ENCODE measurements at places on chromosomes 2 and 18.

DNA sequence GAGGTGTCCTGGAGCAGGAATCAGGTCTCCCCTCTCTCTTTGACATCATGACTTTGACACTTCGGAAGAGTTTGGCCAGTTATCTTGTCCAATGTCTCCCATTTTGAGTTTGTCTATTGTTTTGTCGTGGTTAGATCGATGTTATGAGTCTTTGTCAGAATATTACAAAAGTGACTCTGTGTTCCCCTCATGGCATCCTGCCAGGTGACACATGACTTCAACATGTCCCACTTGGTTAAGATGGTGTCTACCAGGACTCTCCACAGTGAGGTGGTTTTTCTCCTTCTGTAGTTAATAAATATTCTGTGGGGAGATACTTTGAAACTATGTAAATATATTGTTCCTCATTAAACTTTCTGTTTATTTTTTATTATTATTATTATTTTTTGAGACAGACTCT, 76.6 kb upstream of the BZW1 start:
- DNase-seq, result no peak

GRCh38 chr2:27838502-27838901, 51.7 kb downstream of the RBKS start:
- no peak for DNase-seq

DNA sequence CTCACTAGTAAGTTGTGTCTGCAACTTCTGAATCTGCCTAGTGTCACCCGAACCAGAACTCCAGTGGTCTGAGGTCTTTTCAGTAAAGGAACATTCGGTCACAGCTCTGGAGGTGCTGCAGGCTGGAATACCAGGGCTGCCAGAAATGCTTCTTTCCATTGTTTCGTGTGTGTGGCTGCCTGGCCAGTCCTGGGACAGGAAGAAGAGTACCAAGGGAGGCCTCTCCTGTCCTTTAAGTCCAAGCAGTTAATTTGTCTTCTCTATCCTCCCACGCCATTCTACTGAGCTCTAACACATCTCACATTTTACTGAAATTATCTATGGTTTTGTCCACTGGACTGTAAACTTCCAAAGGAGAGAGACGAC, 196.0 kb downstream of the LNPK start:
- DNase-seq, result no peak

DNA sequence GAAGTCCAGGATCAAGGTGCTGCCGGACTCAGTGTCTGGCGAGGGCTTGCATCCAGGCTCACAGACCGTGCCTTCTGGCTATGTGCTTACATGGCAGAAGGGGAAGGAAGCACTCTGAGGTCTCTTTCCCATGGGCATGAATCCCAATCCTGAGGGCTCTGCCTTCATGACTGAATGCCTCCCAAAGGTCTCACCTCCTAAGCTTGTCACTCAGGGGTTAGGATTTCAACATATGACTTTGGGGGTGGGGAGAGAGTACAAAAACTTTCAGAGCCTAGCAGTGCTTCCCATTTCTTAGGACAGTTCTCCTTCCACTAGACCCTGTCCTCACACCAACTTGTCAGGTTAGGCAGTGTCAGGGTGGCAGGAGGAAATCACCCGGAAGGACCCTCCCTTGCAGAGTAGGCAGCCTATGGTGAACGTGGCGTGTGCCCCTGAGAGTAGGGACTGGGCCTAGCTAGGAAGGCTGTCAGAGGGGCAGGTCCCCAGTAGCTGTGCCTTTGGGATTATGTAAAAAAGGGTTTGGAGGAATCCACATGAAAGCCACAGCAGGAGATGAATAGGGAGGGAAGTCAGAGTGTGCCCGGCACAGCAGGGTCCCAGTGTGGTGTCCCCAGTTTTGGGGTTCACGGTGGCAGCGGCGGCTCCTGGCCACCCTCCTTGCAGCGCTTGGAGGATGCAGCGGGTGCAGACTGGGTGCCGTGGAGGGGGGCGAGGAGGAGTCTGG, 233.3 kb downstream of the LDLRAD4 start:
- no peak for DNase-seq

DNA sequence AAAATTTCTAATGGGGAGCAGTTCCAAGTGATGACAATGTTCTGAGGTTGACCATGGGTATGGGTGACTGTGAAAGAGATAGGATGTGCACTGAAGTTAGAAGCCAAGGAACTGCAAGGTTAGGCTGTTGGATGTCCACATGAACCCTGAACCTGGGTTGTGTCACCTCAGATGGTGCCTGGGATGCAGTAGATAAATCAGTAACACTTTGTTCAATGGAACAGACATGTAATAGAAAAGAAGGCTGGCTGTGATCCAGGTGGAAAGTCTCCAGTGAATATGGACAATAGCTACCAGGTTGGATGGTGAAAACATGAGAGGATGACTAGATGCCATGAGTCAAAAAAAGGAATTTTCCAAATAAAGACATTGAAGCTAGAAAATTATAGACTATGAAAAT, 131.4 kb downstream of the TRABD2A start:
- no peak for DNase-seq

DNA sequence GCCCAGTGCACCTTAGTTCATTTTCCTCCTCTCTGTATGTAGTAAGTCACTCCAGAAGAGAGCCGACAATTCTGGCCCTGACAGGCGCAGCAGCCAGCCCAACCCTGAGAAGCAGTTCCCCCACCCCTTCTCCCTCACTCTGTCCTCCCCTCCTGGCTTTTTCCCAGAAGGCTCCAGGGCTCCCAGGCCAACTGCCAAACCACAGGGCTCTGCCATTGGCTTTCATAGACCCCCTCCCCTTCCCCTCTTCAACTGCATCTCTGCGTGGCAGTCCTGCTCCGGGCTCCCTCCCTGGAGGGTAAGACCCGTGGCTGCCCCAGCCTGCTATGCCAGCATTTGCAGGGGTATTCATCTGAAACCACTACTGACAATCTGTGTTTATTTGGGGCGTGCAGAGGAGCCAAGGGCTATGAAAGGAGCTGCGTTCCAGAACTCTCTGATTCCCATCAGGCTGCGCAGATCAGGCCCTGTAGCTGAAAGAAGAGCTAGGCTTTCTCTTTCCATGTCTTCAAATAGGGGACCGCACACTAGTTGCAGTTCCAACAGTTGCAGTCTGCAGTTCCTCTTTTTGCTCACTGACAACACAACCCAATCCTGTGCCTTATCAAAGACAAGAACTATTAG, 388.6 kb upstream of the TNP1 start:
- peak; percentile 89 for DNase-seq
